ENCODE measurements at places on chromosomes 1 and 21.

GRCh38 chr1:55138823-55139222 is 76.3 kb downstream of the USP24 start:
- no peak for DNase-seq

GRCh38 chr1:202135221-202135721 is 9.3 kb downstream of the ARL8A start:
- peak; percentile 31 for DNase-seq

DNA sequence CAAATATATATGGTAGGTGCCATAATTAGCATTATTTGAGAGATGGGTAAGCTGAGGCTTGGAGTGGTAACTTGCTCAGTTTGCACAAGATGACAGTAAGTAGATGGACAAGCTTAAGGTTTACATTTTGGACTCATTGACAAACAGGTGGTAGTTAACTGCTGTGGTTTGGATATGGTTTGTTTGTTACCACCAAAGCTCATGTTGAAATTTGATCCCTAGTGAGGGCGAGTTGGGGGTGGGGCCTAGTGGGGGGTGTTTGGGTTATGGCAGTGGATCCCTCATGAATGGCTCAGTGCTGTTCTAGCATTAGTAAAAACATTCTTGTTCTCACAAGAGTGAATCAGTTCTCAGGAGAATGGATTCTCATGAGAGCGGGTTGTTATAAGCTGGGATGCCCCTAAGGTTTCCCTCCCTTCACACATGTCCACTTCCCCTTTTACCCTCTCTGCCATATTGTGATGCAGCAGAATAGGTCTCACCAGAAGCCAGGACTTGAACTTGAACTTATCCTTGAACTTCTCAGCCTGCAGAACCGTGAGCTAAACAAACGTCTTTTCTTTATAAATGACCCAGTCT is 6.6 kb upstream of the PRRX1 start:
- DNase-seq = no peak

GRCh38 chr1:50659107-50659662 is 235.9 kb upstream of the DMRTA2 start:
- DNase-seq = no peak

DNA sequence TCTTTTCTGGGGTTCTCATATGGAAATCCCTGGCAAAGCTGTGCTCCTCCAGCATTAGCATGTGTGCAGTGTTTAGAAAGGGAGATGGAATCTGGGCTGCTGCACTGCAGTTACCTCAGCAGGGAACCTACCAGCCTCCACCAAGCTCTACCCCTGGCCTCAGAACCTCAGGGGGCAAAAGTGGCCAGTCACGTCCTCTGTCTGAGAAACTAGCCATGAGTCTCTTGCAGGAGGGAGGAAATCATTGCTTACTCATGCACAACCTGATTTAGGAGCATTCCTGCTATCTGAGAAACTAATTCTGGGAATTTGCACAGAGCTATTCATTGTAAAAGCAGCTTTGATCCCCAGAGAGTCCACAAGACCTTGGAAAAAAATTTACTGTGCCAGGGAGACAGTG is 80.6 kb upstream of the IPO9 start:
- DNase-seq = no peak

- DNase-seq = no peak
Observed at GRCh38 chr1:207070811-207071210, 17.7 kb downstream of the PFKFB2 start.

- DNase-seq = no peak
Observed at GRCh38 chr21:45131537-45131999, 57.2 kb downstream of the ADARB1 start.

DNA sequence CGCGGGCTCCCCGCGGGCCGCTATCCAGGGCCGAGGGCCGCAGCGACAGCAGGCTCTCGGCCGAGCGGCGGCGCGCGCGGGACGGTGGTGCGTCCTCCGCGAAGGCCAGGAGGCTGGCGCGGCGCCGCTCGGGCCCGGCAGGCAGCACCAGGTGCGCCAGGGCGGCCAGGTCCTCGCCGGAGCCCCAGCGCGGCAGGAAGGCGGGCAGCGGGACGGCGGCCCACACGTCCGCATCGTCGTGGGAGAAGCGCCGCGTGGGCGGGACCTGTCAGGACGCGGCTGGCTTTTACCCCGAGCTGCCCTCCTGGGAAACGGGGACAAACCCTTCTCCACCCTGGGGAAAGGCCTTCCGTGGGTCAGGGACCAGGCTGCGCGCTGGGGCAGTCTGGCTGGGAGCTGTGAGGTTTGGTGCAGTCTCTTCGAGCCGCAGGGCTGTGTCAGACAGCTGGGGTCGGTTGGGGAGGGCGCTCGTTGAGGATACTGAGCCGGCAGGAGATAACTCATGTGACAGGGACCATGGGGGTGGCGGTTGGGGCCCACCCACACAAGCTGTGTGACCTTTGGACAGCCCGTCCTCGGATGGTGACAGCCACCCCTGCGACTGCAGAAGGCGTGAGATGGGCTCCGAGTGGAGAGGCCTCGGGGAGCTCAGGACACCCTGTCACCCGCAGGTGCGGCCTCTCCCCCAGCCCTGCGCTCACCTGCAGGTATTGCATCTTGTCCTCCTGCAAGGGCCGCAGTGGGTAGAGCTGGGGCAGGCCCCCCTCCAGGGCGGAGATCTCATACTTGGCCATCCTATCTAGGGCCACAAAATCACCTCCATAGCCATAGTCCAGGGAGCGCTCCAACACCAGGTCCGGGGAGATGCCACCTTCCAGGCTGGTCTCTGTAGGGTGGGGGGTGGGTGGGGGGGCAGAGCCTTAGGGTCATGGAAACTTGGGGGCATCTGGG is 6.0 kb downstream of the HES3 start:
- no peak for DNase-seq

DNA sequence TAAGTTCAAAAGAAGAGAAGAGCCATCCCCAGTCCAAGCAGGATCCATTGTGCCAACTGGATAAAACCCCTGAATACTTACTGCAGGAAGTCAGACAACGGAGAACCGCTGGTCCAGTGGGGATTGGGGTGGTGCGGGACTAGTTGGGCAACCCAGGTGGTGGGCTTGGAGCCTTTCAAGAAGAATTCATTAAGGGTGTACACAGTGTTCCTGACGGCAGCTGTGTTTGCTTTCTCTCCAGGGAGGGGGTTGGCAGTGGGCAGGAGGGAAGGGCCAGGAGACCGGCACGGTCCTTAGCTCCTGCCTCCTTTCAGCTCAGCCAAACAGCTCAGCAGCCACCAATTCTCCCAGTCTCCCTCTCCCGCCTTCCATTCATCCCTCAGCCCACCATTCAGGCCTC is 7.1 kb upstream of the CDK18 start:
- DNase-seq = no peak

Measured in stimulated activated CD4-positive, alpha-beta T cell treated with anti-CD3 and anti-CD28 coated beads, TNF-alpha, amount 100 ng/mL, for 1 hour (primary cell).